ENCODE measurements at places on chromosomes 3 and 15.

- no peak for DNase-seq
These were observed 379.9 kb upstream of the KCNMB2 start for GRCh38 chr3:178156301-178156700.

DNA sequence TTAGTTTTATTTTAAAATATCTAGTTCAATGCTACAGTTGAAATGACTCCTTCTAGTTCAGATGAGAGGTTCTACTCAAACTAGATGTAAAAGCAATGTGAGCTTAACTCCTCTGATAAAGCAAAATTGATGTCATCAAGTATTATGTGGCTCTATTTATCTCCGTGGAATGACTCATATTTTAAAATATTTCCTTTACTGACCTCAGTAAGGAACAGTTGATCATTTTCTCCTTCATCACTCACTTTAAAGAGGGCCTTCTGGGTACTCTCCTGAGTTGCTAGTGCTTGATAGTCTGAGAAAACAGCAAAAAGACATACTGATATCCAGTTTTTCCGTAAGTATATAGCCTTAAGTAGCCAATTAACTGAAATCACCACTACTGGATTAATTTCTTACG, 1099.3 kb downstream of the ROBO2 start:
- no peak for DNase-seq

GRCh38 chr15:61275451-61275850, 46.3 kb upstream of the RORA start:
- no peak for DNase-seq

- DNase-seq = no peak
These were observed 41.9 kb upstream of the TRA2B start for GRCh38 chr3:185979721-185980121.

DNA sequence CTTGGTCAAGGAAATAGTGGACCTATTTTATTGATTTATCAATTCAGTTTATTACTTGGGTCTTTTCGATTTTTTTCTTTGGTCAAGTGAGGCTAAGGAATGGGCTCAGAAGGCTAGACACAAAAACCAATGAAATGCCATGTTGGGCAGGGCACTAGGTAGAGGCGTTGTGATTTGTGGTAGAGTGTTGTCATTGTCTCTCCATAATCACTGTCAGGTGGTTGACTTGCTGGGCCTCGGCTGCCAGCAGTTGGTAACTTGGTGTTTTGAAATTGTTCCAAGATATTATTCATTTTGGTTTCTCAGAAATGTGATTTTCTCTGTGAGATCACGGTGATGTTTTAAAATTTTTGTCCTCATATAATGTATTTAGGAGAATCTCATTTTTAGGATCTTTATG, 173.6 kb downstream of the KLHL25 start:
- DNase-seq = no peak

GRCh38 chr3:76873532-76874242, 166.2 kb upstream of the ROBO2 start:
- DNase-seq = no peak

DNA sequence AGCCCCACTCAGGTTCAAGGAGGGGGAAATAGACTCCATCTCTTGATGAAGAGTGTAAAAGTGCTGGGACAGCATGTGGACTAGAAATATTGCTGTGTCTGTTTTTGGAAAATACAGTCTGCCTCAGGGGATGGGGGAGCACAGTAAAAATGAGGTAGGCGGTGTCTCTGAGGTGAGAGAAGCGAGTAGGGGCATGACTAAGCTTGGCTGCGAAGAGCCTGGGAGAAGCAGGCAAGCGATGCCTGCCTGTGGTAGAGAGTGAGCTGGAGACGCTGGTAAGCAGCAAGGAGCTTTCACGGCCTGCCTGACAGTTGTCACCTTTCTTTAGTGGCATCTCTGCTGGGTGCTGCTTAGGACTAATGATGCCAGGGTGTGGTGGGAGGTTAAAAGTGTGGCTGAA, 49.0 kb upstream of the DCLK3 start:
- DNase-seq = no peak

- DNase-seq = no peak
These were observed 137.9 kb upstream of the LIPC start for GRCh38 chr15:58293622-58294550.

DNA sequence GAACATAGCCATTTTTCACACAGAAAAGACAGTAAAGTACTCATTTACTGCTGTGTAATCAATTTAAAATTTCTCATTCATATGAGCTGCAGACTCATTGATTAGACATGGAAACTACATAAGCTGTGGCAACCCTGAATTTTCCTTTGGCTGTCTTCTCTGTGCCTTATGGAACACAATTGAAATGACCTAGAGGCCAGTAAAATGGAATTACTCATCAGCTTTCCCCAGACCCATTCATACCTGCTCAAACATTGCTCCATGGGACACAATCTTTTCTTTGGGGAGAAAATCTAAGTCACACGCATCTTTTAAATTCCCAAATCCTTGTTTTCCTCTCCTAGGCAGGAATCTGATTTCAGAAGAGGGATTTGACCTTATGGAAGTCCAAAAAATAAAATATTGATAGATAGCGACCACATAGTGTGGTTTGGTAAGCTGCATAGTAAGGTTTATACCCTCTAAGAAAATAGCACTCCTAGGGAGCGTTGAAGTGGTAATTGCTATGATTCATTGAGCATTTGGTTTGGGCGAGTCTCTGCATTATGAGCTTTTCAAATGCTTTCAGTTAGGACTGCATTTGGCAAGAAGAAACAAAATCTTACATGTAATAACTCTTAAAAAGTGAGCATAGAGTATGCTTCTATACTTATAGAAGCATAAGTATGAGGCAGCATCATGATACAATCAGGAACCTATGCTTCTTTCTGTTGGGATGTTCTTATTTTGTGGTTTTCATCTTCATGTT, 243.4 kb upstream of the GADL1 start:
- no peak for DNase-seq

- DNase-seq = no peak
These were observed 9.4 kb upstream of the COPG1 start for GRCh38 chr3:129239991-129240390.

- DNase-seq = no peak
These were observed 19.3 kb upstream of the ZPLD1 start for GRCh38 chr3:102415553-102415952.

DNA sequence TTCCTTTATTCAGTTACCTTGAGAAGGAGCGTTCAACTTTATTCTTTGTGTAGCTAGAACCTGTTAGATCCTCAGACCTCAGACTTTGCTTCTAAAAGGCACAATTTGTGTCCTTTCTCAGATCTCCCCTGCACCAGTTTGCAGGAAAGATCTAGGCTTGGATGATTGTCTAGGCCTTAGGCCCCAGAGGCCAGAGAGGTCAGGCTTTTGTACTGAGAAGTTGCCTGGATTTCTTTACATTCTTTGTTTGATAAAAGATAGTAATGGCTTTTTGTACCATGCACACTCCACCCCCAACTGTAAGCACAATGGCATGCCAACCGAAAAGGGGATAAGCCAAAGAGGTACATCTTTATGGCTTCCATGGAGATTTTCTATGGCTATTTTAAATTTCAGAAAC, 719.6 kb upstream of the NR2F2 start:
- DNase-seq = no peak

- DNase-seq = no peak
These were observed 24.8 kb downstream of the AKAP13 start for GRCh38 chr15:85404918-85405866.

DNA sequence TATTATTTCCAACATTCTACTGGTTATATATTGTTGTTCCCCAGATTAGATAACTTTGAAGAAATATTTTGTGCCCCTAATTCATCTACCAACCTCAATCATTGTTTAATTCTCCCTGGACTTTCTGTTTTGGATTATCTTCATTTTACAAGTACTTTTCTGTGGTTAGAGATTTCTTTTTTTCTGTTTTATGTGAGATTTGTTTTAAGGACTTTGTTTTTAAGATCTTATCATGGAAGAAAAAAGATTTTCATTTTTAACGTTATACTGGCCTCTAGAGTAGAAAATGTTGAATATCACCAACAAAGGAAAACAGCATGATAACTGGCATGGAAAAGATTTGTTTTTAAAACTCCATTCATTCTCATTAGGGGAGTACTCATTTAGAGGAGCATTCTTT, 210.9 kb upstream of the KCNMB2 start:
- DNase-seq = peak; percentile 26

- no peak for DNase-seq
These were observed 48.4 kb downstream of the DAPK2 start for GRCh38 chr15:63997715-63998442.

- DNase-seq = no peak
These were observed 231.2 kb upstream of the ARRDC4 start for GRCh38 chr15:97729270-97729669.

GRCh38 chr15:81221449-81221848, 24.8 kb downstream of the IL16 start:
- DNase-seq = no peak

GRCh38 chr15:26382444-26383072, 390.3 kb downstream of the GABRB3 start:
- no peak for DNase-seq

GRCh38 chr3:135456108-135456790, 509.3 kb upstream of the PPP2R3A start:
- DNase-seq = no peak

DNA sequence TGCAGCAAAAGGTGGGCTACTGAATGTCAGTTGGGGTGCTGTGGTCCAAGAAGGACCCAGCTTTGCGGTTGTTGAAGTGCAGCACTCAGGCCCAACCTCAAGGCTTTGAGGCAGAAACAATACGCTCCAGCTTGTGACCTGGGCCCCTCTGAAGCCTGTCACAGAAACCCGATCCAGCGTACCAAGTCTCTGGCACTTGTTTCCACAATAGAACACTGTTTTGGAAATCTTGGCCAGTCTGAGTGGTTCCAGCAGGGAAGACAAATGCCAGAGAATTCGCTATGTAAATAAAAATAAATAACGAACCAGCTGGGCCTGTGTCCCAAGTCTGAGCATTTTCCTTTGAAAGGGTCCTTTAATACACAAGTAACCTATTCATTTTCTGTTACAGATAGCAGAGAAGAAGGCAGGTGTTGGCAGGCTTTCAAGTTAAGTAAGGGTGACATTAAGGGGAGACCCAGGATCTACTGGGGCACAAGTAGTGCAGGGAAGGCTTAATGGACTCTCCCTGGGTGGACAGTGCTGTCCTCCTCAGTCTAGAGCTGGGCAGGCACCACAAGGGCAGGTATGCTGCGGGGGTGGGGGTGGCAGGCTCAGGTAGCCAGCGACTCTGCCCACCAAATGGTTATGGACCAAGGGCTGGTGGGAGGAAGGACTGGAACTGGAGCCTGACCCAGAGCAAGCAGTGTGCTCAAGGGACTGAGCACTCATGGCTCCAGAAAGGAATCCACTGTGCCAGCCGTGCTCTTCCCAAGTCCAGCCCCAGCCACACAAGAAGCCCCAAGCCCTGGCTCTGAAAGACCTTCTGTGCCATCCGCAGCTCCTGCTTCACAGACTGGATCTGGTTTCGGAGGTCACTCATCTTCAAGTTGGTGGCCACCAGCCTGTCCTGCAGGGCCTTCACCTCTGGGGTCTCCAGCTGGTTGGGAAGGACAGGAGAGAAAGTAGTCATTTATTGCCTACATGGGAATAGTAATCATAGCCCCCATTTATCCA, 26.3 kb downstream of the CCDC13 start:
- no peak for DNase-seq

- DNase-seq = no peak
These were observed 433.4 kb upstream of the GBE1 start for GRCh38 chr3:82194870-82195269.

GRCh38 chr3:101573449-101574387, at the start of gene PCNP:
PCNP (plus strand) TSS chr3:101574180; CDS start chr3:101574216, 36 bp downstream.
- DNase-seq = peak; percentile 98

DNA sequence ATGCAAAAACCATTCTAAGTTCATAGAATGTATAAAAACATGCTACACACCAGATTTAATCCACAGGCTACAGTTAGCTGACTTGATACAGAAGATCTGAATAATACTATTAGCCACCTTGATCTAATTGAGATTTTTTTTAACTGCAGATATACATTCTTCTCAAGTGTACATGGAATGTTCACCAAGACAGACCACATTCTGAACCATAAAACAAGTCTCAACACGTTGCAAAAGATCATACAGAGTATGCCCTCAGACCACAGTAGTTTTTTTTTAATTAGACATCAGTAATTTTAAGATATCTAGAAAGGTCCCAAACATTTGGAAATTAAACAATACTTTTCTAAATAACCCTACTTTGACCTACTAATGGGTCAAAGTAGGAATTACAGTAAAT, 83.3 kb downstream of the FGF7 start:
- DNase-seq = no peak

DNA sequence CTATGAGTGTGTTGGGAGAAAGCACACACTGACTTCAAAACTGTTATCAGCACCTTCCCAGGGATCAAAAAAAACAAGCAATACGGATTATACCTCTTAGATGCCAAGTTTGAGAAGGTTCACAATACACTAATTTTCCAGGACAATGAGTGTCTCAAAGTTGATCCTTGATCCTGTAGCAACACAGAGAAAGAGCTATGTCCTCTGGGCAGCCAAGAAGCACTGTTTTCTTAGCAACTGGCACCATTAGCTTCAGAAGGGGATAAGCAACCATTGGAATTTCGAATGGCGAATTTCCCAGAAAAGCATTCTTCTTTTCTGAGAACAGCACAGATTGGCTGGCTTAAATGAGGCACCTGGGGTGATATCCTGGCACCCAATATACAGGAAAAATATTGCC, 270.3 kb upstream of the RORA start:
- no peak for DNase-seq

DNA sequence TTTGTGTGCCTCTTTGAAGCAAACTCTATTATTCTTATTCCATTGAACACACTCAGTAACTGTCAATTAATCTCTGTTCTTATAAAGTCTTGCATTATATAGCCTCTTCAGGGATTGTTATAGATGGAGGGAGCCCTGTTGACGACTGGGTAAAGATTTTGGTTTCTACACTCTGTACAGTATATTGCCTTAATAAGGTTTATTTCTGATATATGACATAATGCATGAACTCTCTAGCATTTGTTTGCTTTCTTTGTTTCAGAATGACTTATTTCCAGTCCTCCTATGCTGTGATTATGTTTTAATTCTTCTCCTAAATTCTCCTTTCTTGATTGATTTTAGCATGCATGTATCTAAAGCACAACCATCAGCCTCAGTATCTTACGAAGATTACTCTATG, 494.9 kb downstream of the DIPK2A start:
- no peak for DNase-seq

GRCh38 chr3:16171825-16172224, 2.7 kb upstream of the GALNT15 start:
- DNase-seq = no peak

GRCh38 chr3:25558121-25558520, 106.6 kb downstream of the TOP2B start:
- no peak for DNase-seq

- no peak for DNase-seq
These were observed 88.1 kb downstream of the MBNL1 start for GRCh38 chr3:152356870-152357276.

DNA sequence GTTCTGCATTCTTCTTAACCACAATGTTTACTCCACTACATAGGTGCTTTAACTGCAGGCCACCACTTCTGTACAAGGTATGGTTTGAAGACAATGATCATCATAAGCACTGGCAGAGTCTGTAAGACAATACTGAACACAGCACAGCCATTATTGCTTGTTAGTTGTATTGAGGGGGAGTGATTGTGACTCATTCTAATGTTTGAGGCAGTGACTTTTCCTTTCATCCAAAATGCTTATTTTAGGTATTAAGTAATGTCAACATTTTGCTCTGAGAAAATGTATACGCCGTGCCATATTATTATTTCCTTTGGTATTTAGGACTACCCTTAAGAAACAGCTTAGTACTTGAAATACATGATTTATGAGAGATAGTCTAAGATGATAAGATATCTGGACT, 618.2 kb upstream of the ZNF717 start:
- DNase-seq = no peak

- DNase-seq = no peak
These were observed 391.4 kb upstream of the DPH6 start for GRCh38 chr15:35937380-35937779.

GRCh38 chr3:11638495-11639358, 5.0 kb downstream of the VGLL4 start:
- DNase-seq = no peak
